ENCODE measurements at places on chromosomes 1 and 21. TPM values are rescaled to one million over a fixed set of nuclear protein-coding genes. Genes with fewer than 3 reads are reported as not detected.

- no peak for DNase-seq
Measured at GRCh38 chr21:37764691-37765090, 151.6 kb downstream of the KCNJ6 start.

Gene AIM2
- not detected for total RNA-seq

Gene SZRD1
- 76.2 TPM for total RNA-seq

Gene BNIPL
- 1.4 TPM for total RNA-seq

DNA sequence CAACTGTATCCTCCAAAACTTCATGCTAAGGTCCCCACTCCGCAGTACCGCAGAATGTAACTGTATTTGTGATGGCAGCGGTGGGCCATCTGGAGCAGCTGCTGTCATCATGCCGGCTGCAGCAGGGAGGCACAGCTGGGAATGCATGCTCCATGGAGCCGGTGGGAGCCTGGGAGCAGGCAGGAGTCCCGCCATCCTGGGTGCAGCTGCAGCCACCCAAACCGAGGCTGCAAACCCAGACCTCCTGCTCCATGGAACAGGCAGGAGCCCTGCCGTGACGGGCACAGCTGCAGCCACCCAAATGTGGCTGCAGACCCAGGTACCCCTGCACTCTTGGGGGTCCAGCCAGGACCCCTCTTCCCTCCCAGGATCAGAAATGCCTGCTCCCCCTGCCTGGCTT, 80.3 kb downstream of the SCMH1 start:
- DNase-seq: peak; percentile 52

GRCh38 chr1:192610112-192610889, 25.6 kb upstream of the RGS13 start:
- DNase-seq: peak; percentile 49

DNA sequence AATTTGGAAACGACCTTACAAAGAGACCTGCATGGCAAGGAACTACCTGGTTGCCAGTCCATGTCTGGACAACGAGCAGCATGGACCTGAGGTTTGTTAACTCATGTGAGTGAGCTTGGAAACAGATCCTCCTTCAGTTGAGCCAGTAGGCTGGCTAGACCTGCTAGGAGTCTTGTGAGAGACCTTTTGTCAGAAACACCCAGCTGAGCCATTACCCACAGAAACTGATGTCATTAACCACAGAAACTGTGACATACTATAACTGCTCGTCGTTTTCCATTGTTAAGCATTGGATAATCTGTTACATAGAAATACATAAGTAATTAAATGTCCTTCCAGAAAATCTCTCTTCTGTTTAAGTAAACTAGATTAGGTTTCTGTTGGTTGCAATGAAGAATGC, 211.1 kb upstream of the C21orf91 start:
- no peak for DNase-seq

Gene FCAMR
- total RNA-seq: not detected

- peak; percentile 77 for DNase-seq
Measured at GRCh38 chr1:36207339-36207738, 16.9 kb upstream of the THRAP3 start.

Gene OR2L13
- not detected for total RNA-seq

DNA sequence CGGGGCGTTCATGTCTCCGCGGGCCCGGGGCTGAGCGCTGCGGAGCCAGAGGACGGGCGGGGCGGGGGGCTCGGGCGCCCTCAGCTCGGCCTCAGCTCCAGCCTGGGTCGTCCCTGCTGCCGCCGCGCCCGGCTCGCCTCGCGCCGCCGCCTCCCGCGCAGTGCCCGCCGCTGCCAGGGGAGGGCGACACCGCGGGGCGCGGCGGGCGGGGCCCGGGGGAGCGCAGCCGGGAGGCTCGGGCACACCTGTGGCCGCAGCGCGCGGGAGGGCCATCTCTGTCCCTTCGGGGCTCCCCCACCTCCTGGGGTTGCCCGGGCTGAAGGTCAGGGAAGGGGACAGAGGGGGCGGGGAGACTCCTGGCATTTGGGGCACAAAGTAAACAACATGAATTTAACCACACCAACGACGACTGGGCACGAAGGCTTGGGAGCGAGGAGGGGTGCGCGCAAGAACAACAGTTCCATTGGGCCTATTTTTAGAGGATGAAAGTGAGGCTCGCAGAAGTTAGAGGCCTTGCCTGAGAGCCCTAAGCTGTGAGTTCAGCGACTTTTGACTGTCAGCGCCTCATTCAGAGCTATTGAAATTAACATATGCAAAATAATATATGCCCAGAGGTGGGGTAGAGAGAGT, at the start of gene FAM131C:
Gene FAM131C (minus strand): TSS at position 162 of the 630 bp plus-strand sequence. CDS start 209 bp downstream, outside the sequence.
- peak; percentile 26 for DNase-seq

- DNase-seq: no peak
Measured at GRCh38 chr1:21082073-21082472, 94.6 kb downstream of the EIF4G3 start.

DNA sequence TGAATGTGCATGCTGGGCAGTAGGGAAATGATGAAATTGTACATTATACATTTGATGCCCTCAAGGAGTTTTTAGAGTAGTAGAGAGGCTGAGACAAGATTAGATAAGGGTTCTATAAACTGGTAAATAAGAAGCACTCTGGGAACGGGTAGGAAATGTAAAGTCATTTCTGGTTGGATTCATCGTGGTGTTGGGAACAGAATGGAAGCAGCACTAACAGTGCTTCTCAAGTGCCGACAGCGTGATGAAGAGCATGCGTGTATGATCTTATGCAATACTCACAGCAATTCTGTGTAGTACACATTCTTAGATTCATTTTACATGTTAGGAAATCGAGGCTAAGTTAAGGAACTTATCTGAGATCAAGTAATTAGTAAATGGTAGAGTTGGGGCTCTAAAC, 45.9 kb downstream of the GPR88 start:
- no peak for DNase-seq

GRCh38 chr1:39508857-39509305, 17.4 kb downstream of the BMP8A start:
- DNase-seq: peak; percentile 88

GRCh38 chr1:40980453-40981121, 1.1 kb downstream of the CTPS1 start:
- DNase-seq: peak; percentile 25

GRCh38 chr1:50426702-50427085, 3.5 kb upstream of the DMRTA2 start:
- no peak for DNase-seq

- no peak for DNase-seq
Measured at GRCh38 chr1:180616439-180616838, 15.4 kb upstream of the XPR1 start.

DNA sequence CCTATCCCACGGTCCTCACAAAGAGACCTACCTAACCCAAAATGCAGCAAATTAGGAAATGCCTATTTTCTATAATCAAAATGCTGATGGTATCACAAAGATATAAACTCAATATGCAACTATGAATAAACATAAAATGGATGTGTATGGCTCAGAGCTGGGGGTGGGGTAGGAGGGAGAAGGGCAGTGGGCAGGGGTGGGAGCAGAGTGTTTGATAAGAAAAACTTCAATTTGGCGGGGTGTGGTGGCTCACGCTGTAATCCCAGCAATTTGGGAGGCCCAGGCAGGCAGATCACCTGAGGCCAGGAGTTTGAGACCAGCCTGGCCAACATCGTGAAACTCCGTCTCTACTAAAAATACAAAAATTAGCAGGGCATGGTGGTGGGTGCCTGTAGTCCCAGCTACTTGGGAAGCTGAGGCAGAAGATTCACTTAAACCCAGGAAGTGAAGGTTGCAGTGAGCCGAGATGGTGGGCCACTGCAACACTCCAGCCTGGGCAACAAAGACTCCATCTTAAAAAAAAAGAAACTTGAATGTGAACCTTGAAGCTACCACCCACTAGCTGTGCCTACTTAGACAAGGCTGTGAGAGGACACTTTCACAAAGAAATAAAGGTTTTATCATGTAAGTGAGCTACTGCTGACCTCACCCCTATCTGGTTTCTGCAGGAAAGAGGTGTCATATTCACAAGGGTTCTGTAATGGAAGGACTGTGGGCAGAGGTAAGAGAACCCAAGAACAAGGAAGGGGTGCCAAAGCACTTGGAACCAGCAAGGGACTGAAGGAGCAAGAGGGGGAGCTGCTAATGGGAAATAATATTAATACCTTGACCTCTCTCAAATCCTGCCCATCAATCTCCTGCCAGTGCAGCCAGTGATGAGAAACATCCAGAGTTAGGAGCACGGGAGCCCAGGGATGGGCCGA, 53.0 kb downstream of the HLCS start:
- peak; percentile 12 for DNase-seq

GRCh38 chr1:27770293-27770830, 2.7 kb upstream of the STX12 start:
- DNase-seq: no peak

Gene ANXA9
- not detected for total RNA-seq

- peak; percentile 80 for DNase-seq
Measured at GRCh38 chr1:202122639-202123335, at the start of gene GPR37L1. GPR37L1 (plus strand) TSS chr1:202122917; CDS start chr1:202122964, 47 bp downstream.
